Kidney (tissue), 22 donors: ENCODE measurements at places on chromosomes 2 and 18. TPM values are rescaled to one million over a fixed set of nuclear protein-coding genes. Genes with fewer than 3 reads are reported as not detected.

DNA sequence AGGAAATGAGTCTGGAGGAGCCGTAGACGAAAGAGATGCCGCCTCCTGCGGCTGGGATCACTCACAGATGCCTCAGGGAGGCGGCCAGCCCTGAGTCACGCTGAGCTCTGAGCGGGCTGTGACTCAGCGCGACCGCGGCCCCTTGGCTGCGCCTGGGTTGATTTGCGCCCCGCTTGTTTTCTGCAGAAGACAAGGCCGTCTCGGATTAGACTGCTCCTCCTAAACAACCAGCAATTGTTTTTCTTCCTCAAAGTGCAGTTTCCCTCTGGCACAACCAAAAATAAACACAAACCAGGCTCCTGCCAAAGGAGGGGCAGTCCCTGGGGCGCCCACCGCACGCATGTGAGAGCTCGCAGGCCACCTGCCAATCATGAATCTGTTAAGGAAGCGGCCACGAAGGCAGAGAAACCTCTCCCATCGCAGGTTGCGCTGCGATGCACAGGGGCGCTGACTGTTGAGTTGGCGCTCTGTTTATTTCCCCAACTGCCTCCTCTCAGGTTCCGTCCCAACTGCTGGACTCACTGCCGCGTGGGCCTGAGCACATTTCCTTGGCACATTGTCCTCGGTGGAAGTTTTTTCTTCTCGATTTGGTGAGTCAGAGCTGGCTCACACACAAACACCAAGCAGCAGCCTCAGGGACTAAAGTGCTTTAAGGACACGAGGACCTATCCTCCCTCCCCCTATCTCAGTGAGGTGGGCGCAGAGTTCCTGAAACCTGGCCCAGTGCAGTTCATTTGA, 85.2 kb upstream of the NDUFV2 start:
- no peak overlapping the region for H3K27ac ChIP-seq
- H3K36me3 ChIP-seq: no peaks in the 10 kb centered on the region
- no peaks in the 10 kb centered on the region for H3K27me3 ChIP-seq

MOGAT1 gene
- not detected for total RNA-seq

GPR75 gene
- 2.4 TPM for total RNA-seq

FBXO41 gene
- 5.2 TPM for total RNA-seq

- no peaks in the 10 kb centered on the region for H3K36me3 ChIP-seq
- no peak overlapping the region for H3K27ac ChIP-seq
- no peak overlapping the region for H3K4me3 ChIP-seq
- no peaks in the 10 kb centered on the region for H3K27me3 ChIP-seq
Observed at GRCh38 chr18:66764230-66764629, 160.3 kb upstream of the CDH19 start.

- no peaks in the 10 kb centered on the region for H3K4me1 ChIP-seq
- H3K27ac ChIP-seq: no peak overlapping the region
- H3K27me3 ChIP-seq: no peaks in the 10 kb centered on the region
- H3K4me3 ChIP-seq: no peak overlapping the region
- DNase-seq: no peak
Observed at GRCh38 chr2:198753101-198753500, 704.6 kb downstream of the SATB2 start.

DNA sequence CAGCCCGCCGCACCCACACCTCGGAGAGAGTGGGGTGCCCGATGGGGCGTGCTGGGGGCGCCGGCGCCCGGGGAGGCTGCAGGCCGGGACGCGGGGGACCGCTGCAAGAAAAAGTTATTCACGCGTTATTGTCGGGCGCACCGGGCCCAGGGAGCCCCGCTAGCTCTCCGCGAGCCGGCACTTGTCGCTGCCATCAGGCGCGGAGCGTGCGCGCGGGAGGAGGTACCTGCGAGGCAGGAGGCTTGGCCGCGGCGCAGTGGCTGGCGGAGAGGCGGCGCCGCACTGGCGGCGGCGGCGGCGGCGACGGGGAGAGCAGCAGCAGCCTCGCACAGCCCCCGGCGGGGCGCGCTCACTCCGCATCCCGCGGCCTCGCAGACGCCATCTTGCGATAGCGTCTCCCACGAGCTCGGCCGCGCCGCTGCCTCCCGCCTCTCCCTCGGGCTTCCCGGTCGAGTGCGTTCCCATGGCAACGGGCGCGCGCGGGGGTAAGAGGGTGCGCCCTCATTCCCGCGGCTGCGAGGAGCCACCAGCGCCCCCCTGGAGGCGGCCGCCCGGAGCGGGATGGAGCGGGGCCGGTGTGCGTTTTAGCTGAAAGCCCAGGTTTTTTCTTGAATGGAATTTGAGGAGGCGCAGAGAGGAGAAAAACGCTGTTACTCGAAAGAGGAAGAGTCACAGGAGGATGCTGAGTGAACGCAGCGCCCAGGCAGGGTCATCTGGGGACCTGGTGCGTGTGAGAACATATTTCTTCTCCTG, at the start of gene CHN1:
CHN1 (minus strand) TSS at position 402 of the 753 bp plus-strand sequence. CDS start 469 bp downstream, outside the sequence.
- H3K4me1 ChIP-seq: no peaks in the 10 kb centered on the region
- H3K36me3 ChIP-seq: no peaks in the 10 kb centered on the region
- no peaks in the 10 kb centered on the region for H3K27me3 ChIP-seq
- H3K4me3 ChIP-seq: peak within 1 kb of the TSS; percentile 58

SIX2 gene
- total RNA-seq: 0.28 TPM

DNA sequence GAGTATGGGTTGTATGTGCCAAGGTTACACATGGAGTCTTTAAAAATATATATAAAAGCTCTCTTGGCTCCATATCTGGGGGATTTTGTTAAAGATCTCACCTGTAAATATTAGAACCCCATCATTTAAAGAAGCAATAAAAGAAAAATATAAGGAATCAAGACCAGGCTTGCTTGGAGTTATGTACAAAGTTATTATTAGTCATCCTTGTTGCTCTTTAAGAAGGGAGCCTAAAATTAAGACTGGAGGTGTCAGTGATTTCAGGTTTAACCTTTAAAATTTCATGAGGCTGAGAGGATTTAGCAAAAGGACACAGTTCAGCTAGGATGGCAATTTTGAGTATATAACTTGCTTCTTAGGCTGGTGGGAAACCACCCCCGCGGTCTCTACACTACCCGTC, 181.4 kb downstream of the SETBP1 start:
- no peak for DNase-seq
- H3K4me1 ChIP-seq: peaks cover 6% of the 10 kb centered on the region
- no peaks in the 10 kb centered on the region for H3K36me3 ChIP-seq
- no peak overlapping the region for H3K27ac ChIP-seq
- no peak overlapping the region for H3K4me3 ChIP-seq

PPP1R1C gene
- 2.5 TPM for total RNA-seq

- peaks cover 16% of the 10 kb centered on the region for H3K36me3 ChIP-seq
- peaks cover 50% of the 10 kb centered on the region for H3K4me1 ChIP-seq
- DNase-seq: peak; percentile 26
Observed at GRCh38 chr2:20620271-20620681, 30.6 kb downstream of the HS1BP3 start.

GRCh38 chr18:76518860-76519538, 24.0 kb upstream of the ZNF516 start:
- DNase-seq: peak; percentile 85
- no peaks in the 10 kb centered on the region for H3K27me3 ChIP-seq
- no peak overlapping the region for H3K27ac ChIP-seq
- H3K4me3 ChIP-seq: peak overlapping the region; percentile 59

- H3K27ac ChIP-seq: no peak overlapping the region
- H3K36me3 ChIP-seq: no peaks in the 10 kb centered on the region
- H3K4me3 ChIP-seq: no peak overlapping the region
Observed at GRCh38 chr2:33746208-33746800, 147.2 kb upstream of the FAM98A start.

DNA sequence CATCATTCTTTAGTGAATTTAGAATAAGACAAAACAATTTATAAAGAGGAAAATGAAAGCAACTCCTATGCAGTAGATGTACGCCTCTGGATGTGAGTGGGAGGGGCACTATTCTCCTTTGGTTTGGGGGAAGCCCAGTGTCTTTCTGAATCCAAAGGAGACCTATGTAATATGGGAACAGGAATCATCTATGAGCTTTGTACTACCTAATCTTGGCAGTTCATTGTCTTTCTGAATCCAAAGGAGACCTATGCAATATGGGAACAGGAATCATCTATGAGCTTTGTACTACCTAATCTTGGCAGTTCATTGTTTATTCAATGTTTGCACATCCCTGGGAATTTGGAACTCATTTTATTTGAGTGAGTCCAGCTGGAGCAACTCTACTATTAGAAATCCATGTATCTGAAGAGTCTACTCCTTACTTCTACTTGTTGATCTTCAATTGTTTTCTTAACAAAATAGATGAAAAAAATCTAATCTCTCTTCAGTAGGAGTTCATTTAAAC, 401.1 kb upstream of the LRATD1 start:
- no peaks in the 10 kb centered on the region for H3K4me1 ChIP-seq
- no peaks in the 10 kb centered on the region for H3K36me3 ChIP-seq
- no peak overlapping the region for H3K27ac ChIP-seq
- no peak overlapping the region for H3K4me3 ChIP-seq
- DNase-seq: no peak

GRCh38 chr2:150491943-150492342, 4.5 kb upstream of the RND3 start:
- no peaks in the 10 kb centered on the region for H3K27me3 ChIP-seq
- H3K27ac ChIP-seq: no peak overlapping the region

- no peak within 1 kb of the TSS for H3K27ac ChIP-seq
- no peaks in the 10 kb centered on the region for H3K36me3 ChIP-seq
- peak; percentile 87 for DNase-seq
- H3K4me1 ChIP-seq: peaks cover 10% of the 10 kb centered on the region
Observed at GRCh38 chr2:101387151-101387834, at the start of gene CREG2. Gene CREG2, minus strand, starts transcription at chr2:101387503. Its CDS starts 46 bp downstream, at chr2:101387457.

GRCh38 chr2:111694700-111695101, 189.3 kb downstream of the ANAPC1 start:
- no peak for DNase-seq
- no peaks in the 10 kb centered on the region for H3K27me3 ChIP-seq
- H3K36me3 ChIP-seq: no peaks in the 10 kb centered on the region
- H3K4me3 ChIP-seq: no peak overlapping the region
- no peak overlapping the region for H3K27ac ChIP-seq

DNA sequence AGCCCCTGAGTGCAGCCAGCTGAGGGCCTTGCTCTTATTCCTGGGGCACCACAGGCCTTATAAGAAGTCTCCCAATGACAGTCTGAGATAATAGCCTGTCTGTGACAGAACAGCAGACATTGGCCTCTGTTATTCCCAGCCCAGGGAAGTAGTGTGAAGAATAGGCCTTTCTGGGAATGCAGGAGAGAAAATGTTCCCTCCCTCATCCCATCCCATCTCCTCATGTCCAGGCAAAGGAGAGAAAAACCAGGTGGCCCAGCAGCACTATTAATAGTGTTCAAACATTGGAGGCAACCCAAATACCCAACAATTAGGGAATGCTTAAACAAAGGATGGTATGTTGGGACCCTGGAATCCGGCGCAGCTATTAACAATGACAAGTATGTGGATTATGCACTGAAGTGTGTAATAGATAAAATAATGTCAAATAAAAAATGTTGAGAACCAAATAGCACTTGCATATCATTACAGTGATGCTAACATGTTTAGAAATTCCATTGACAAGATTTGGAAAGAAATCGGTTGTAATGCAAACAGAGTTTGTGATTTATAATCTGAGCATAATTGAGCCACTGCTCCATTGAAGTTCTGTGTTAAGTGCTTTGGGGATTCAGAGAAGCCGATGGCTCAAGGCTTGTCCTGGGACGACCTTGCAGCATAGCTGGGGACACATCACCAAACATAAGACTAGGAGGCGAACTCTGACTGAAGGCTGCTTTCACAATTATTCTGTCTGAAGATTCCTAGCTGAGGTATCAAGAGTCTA, 69.3 kb downstream of the LBH start:
- H3K27me3 ChIP-seq: no peaks in the 10 kb centered on the region
- H3K4me3 ChIP-seq: no peak overlapping the region
- no peaks in the 10 kb centered on the region for H3K4me1 ChIP-seq
- H3K36me3 ChIP-seq: no peaks in the 10 kb centered on the region
- no peak overlapping the region for H3K27ac ChIP-seq

SGPP2 gene
- total RNA-seq: 89.8 TPM

TSN gene
- 66.1 TPM for total RNA-seq

ORMDL1 gene
- total RNA-seq: 53.2 TPM

- no peaks in the 10 kb centered on the region for H3K27me3 ChIP-seq
- no peaks in the 10 kb centered on the region for H3K4me1 ChIP-seq
- DNase-seq: no peak
- H3K36me3 ChIP-seq: no peaks in the 10 kb centered on the region
- H3K4me3 ChIP-seq: no peak overlapping the region
Observed at GRCh38 chr2:157500334-157500733, 56.4 kb upstream of the CYTIP start.

CD8B2 gene
- 0.09 TPM for total RNA-seq

- H3K4me3 ChIP-seq: no peak overlapping the region
- H3K27ac ChIP-seq: no peak overlapping the region
- no peak for DNase-seq
- peaks cover 4% of the 10 kb centered on the region for H3K4me1 ChIP-seq
Observed at GRCh38 chr2:172285010-172285621, 142.3 kb upstream of the ITGA6 start.

FBLN7 gene
- total RNA-seq: 4.6 TPM

- no peak for DNase-seq
- no peak overlapping the region for H3K27ac ChIP-seq
- no peaks in the 10 kb centered on the region for H3K27me3 ChIP-seq
- peaks cover 2% of the 10 kb centered on the region for H3K36me3 ChIP-seq
- no peak overlapping the region for H3K4me3 ChIP-seq
- no peaks in the 10 kb centered on the region for H3K4me1 ChIP-seq
Observed at GRCh38 chr18:58691256-58691655, 20.0 kb downstream of the MALT1 start.

CTNNA2 gene
- total RNA-seq: not detected

MC5R gene
- not detected for total RNA-seq

DNA sequence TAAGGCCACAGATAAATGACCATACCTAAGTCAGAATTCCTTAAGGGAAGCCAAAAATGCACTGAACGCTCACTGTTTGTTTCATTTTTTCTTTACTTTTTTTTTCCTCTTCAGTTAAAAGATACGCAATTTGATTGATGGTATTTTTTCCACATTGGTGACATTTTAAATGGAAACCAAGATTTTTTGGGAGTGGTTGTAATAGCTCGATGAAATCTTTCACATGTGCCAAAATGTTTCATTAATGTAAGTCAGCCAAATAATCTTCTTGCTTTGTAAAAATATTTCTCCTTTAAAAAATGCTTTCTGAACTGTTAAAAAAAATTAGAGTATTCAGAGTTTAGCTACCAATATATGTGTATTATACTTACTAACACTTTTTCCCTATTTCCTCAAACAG, 339.8 kb downstream of the ZEB2 start:
- DNase-seq: no peak
- no peaks in the 10 kb centered on the region for H3K36me3 ChIP-seq
- no peak overlapping the region for H3K27ac ChIP-seq
- no peaks in the 10 kb centered on the region for H3K4me1 ChIP-seq
- no peaks in the 10 kb centered on the region for H3K27me3 ChIP-seq

DNA sequence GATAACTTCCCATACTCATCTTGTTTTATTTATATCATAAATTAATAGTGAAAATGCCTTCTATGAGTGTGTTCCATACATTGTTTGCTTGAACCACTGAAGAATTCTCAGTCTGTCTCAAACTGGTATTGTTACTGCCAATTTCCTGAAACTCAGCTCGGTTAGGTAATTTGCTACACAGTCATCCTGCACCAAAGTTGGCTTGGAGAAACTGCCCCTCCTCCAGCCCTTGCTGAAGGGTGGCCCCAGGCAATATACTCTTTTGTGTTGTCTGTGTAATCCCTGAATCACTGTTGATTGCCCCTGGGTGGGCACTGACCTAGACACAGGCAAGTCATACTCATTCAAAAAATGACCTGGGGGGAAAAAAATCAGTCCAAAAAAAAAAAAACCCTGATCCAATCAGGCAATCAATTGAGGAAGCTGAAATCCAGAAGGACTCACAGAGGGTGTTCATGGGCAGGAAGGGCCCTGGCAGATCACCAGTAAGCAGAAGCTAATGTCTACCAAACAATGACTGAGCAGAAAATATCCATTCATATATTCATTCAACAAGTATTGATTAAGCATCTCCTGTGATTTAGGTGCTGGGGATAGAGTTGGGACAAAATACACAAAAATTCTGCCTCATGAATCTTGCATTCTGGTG, 3.8 kb upstream of the SESTD1 start:
- H3K36me3 ChIP-seq: no peaks in the 10 kb centered on the region
- DNase-seq: no peak
- no peak overlapping the region for H3K4me3 ChIP-seq
- no peaks in the 10 kb centered on the region for H3K27me3 ChIP-seq
